Fibroblast of villous mesenchyme (primary cell): ENCODE measurements at places on chromosomes 16 and 17. TPM values are rescaled to one million over a fixed set of nuclear protein-coding genes. Genes with fewer than 3 reads are reported as not detected.

Gene GDPD3
- total RNA-seq, result 0.32 and 0.43 TPM in 2 replicates

Gene ZNF207
- total RNA-seq, result 115 and 156 TPM in 2 replicates

Gene FLCN
- total RNA-seq, result 64.3 and 74.1 TPM in 2 replicates

Gene MT1M
- 1.3 TPM in 1 of 2 replicates, not detected in the other for total RNA-seq

Gene KRT36
- total RNA-seq, result under 0.01 TPM in 2 replicates

Gene RBL2
- total RNA-seq, result 35.1 and 49.7 TPM in 2 replicates

Gene B9D1
- total RNA-seq, result 40.2 and 42.5 TPM in 2 replicates

Gene P2RX1
- 1.3 and 2.3 TPM in 2 replicates for total RNA-seq

Gene TK1
- total RNA-seq, result 87.2 and 158 TPM in 2 replicates

Gene MMP2
- total RNA-seq, result 448 and 634 TPM in 2 replicates

GRCh38 chr16:25875956-25876598, 184.3 kb downstream of the HS3ST4 start:
- no peak for DNase-seq

DNA sequence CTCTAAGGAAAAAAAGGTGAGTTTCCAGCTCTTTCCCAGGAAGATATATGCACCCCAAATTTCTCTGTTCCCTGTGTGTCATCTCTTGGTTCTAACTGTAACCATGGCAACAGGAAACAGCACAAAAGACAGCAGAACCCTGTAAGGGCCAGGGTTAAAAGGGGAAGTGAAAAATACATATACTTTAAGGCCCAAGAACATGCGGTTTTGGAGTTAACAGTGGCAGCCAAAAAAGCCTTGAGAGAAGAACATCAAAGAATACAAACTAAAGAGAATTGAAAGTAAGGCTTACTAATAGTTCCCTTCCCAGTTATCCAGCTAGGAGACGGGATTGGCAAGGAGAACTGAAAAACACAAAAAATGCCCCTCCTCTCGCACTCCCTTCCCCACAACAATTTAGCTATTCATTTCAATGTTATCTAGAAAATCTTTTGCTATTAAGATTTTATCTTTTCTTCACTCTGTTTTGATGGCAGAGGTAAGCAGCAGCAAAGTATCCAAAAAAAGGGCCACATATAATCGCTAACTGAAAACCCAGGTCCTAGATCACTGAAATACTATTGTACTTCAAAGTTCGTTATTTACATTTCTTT, 1.5 kb downstream of the SPOP start:
- peak; percentile 39 for DNase-seq

GRCh38 chr16:63287401-63287800, 1251.2 kb upstream of the CDH8 start:
- DNase-seq, result no peak

DNA sequence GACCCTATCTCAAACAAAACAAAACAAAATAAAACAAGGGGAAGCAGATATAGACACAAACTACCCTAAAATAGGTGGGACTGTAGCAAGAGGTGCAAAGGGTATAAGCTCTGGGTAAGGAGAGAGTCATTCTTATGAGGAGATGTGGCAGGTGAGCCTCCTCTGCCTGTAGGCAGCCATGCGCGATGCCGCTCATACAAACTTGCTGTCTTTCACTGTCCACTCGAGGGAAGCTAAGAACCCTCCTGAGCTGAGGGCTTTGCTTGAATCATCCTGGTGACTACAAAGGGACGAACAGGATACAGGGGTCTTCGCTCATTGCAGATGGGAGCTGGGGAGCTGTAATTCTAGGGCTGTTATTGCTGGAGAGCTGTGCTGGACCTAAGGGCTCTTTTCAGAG, 14.8 kb upstream of the IL27 start:
- DNase-seq, result no peak

GRCh38 chr17:56108811-56109284, 44.4 kb upstream of the ANKFN1 start:
- DNase-seq, result no peak

DNA sequence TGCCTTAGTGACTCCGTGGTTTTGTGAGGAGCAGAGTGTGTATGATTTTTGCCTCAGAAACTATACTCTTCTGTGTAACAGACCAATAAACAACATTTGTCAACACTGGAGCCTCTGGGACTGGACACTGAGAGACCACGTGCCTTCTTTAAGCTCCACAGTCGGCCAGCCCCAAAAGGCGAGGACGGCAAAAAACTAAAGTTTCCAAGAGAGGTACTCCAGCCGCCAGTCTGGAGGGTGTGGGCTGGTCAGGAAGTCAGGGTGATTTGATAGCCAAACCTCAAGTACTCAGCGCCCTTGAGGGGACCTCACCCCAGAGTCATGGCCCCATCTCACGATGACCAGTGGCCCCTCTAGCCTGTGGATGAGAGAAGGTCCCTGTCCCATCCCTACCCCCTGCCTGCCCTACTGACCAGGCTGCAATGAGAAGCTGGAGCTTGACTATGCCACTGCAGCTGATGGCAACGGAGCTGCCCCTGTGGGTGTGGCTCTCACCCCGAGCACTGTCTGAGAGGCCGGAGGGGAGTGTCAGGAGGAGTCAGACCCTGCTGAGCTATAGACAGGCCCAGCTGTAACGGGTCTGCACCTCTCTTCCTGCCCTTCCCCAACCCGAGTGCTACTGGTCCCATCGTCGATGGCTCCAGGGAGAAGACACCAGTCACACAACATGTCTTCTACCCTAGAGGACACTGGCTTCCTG, 19.8 kb downstream of the MNT start:
- DNase-seq, result no peak

- no peak for DNase-seq
These were observed 7.4 kb downstream of the NAT9 start for GRCh38 chr17:74768763-74769114.

GRCh38 chr17:68749349-68750207, 148.4 kb upstream of the FAM20A start:
- peak; percentile 92 for DNase-seq

- DNase-seq, result no peak
These were observed 3.1 kb downstream of the SPNS3 start for GRCh38 chr17:4436846-4437245.

DNA sequence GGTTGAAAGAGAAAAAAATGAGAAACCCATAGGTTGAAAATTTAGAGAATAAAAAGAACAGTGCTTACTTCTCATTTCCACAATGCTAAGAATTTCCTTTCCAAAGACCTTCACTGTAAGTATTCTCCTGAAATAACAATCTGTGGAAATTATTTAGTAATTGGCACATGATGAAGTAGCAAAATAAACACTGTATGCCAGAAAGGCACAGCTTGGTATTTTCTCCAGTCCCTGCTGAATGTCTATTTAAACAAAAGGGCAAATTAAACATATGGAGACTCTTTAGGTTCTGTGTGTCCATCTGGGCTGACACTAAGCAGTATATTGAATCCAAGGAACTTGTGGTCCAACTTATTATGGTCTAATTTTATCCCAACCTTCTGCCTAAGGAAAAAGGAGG, 46.1 kb downstream of the CHCT1 start:
- no peak for DNase-seq

- DNase-seq, result peak; percentile 91
These were observed at the start of gene GLIS2 for GRCh38 chr16:4315186-4316107. Gene GLIS2, plus strand, starts transcription at chr16:4316067. Its CDS starts 16,214 bp downstream, at chr16:4332281.

- no peak for DNase-seq
These were observed 24.9 kb downstream of the ACSF3 start for GRCh38 chr16:89118361-89119165.

DNA sequence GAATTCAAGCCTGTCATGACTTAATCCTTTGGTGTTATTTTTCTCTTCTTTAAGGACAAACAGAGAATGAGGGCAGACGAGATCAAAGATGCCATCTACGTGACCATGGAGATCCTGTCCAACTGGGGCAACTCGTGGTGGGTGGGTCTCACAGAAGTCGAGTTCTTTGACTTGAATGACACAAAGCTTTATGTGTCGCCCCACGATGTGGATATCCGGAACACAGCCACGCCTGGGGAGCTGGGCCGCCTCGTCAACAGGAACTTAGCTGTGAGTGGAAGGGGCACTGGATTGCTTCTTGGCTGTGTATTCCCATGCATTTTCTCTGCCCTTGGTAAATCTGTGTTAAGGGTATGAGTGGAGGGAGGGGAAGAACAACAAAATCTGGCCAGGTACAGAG, 158.7 kb downstream of the KATNIP start:
- no peak for DNase-seq

- peak; percentile 60 for DNase-seq
These were observed 37.7 kb downstream of the RNF135 start for GRCh38 chr17:31008374-31009041.

- DNase-seq, result no peak
These were observed 76.5 kb downstream of the TIMM22 start for GRCh38 chr17:1073241-1073962.

DNA sequence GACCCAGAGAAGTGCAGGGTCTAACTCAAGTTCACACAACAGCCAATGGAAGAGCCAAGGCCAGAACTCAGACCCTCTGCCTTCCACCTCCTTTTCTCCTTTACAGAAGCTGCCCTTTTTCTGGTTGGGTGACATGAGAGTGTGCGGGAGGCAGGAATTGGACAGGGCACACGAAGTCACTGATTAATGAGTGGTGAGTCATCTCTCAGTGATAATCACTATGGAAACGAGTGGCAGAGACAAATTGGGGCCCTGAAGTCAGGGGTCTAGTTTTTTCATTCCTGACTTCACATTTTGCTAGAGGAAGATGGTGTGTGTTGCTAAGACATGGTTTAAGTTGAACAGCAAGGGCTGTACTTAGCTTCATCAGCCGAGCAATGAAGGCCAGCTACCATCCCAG, 312.7 kb upstream of the CCL2 start:
- no peak for DNase-seq

DNA sequence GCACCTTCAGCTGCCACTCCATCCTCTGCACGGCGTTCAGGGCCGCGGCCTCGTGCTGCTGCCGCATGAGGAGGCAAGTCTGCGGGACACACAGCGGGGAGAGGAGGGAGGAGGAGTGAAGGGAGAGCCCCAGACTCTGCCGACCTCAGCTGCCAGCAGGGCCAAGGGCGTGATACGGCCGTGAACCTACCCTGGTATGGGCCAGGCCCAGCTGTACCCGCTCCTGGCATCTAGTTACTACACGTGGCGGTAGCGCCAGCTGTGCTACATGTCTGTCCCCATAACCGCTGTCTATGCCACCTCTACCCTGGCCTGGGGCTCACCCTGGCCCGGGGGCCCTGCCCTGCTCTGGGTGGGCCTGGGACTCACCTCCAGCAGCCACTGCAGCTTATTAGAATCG, 51.1 kb downstream of the ZNF778 start:
- DNase-seq, result no peak

- DNase-seq, result no peak
These were observed 2.4 kb upstream of the B9D1 start for GRCh38 chr17:19364699-19365498.

DNA sequence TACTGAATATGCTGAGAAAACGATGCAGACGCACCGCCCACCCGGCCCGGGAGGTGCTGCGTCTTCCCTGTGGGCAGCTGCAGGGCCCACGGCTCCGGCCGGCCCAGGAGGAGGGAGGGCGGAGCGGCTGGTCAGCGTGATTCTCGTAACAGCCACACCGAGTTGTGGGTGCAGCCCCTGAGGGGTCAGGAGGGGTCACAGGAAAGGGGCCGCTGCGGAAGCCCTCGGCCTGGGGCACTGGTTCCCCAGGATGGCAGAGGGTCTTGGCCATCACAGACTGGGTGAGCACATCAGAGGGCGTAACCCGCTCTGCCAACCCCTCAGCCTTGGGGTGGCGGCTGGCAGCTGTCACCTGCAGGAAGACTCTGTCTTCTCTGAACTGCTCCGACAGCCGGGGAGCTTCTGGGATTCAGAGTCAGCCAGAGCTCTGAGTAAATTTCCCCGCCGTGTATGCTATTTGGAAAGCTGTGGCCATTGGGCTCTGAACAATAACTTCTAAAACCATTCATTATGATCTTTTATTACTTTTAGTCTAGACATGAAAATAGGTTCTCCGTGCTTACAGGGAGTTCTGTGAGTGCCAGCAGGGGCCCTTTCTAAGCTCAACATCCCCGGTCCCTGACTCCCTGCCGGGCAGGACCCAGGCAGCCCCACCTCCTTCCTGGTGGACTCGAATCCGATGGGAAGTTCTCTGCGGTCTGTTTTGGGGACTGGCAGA, 87.4 kb upstream of the CHMP6 start:
- no peak for DNase-seq

DNA sequence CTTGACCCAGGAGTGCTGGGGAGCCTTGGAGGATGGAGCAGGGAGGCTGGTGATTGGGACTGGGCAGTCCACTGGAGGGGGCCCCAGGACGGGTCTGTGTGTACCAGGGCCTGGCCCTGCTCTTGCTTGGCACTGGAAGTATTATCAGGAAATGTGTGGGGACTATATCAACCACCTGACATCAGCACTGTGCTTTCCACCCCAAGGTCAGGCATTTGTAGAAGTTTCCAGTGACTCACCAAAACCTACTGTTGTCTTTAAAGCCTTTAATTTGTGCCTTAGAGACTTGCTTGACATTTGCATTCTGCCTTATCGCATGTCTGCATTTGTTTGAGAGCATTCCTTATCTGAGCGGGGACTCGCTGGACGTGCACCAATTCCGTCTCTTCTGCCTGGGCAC, 323.1 kb downstream of the FOXL1 start:
- no peak for DNase-seq

- peak; percentile 78 for DNase-seq
These were observed 1.0 kb upstream of the SALL1 start for GRCh38 chr16:51151961-51152663.

DNA sequence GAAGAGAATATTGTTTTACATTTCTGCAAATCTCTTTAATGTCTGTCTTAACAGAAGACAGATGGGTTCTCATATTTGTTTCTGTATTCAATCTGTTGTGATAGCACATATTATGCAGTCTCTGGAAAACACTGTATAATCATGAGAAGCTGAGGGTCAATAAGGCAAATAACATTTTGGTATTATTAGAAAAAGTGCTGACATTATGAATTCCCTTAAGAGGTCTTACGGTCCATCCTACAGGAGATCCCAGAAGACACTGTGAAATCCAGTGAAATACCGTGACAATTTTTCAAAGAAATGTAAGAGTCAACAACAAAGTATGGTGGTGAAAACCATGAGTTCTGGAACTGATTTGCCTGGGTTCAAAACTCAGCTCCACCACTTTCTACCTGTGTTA, 42.3 kb downstream of the ABCA5 start:
- DNase-seq, result no peak

- no peak for DNase-seq
These were observed 14.2 kb downstream of the AXIN2 start for GRCh38 chr17:65547253-65547670.

- peak; percentile 96 for DNase-seq
These were observed 12.6 kb downstream of the C1QTNF1 start for GRCh38 chr17:79036596-79036995.

GRCh38 chr16:50878966-50879615, 137.2 kb downstream of the CYLD start:
- no peak for DNase-seq

DNA sequence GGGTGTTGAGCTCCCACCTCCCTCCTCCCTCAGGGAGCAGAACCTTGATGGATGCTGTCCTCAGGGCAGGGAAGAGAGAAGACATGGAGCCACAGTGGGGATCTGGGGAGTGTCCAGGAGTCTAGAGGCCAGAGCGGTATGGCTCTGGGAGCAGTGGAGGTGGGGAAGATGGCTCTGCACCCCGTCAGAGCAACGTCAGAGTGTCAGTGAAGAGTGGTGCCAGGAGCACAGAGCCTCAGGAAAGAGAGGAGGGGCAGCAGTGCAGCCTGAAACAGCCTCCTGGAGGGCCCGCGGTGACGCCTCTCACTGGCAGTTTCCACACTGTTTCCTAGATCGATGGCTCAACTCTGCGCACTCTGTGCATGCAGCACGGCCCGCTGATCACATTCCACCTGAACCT, 23.2 kb upstream of the SLC5A11 start:
- DNase-seq, result no peak
